ENCODE measurements at places on chromosomes 5 and 9.
A peak's percentile ranks its signal among the peaks of the same experiment; 100 is the strongest.

- DNase-seq: no peak
Measured at GRCh38 chr5:107373549-107374263, 297.0 kb downstream of the EFNA5 start.

DNA sequence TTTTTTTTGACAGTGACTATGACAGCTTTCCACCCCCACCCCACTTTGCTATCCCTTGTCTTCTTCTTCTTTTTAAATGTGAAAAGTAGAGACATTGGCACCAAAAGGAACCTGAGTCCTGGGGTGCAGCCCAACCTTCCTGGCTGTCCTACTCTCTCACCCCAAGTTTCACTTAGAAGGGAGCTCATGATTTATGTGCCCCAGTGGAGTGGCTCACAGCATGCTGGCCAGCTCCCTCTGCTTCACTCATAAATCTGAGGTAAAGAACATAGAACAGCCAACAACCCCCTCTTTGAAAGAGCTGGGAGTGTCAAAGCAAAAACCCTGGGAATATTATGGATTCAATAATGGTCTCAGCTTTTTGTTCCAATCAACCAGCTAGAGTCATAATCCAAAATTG, 196.3 kb upstream of the DAPK1 start:
- DNase-seq: no peak

DNA sequence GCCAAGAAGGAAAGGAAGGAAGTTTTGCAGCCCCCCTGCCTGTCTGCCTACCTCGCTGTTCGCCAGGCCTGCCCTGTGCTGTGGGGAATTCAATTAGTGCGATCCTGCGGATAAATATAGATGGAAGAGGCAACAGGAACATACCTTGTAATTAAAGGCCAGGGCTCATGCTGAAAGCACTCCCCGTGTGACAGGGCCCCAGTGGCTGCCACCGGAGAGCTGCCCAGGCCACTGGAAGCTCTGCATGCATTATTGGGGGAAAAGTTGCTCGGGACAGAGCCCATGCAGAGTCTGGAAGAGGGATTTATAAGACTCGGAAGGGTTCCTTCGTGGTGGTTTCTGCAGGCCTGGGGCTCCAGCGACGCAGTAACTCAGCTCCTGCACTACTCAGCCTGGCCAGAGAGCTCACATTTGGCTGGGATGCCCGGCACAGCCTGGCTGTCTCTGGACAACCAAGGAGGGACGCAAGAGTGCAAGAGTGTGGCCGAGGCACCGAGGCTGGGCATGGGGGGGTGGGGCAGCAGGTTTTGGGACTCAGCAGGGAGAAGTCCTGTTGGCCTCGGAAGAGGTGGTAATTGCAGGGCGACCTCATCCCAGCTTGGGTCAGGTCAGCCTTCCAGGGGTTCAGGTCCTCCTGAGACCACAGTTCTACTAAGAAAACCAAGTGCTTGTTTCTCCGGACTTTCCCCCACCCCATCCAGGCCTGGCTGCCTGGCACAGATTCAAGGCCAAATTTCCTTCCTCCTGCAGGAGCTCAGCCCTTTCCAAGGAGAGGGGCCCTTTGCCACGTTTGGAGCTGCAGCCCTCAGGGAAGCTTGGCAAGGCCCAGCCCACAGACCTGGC, 68.1 kb upstream of the GGTA1 start:
- peak; percentile 46 for DNase-seq

- no peak for DNase-seq
Measured at GRCh38 chr5:143313298-143313852, 90.1 kb downstream of the NR3C1 start.

DNA sequence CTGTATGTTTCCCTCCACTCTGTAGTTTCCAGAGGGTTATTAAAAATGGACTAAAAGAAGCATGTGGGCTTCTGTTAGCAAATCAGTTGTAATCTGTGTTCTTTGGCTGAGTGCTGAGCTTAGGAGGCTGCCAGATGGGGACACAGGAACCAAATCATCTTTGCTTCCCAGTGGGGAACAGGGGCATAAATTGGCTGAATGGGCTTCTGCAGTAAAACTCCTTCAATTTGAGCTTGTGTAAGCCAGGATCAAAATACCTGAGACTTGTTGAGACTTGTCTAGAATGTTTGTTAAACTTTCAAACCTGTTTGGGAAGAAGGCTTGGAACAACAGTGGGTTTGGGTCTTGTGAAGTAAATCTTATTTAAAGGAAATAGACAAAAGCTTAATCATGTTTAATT, 32.2 kb upstream of the TNFAIP8 start:
- no peak for DNase-seq

DNA sequence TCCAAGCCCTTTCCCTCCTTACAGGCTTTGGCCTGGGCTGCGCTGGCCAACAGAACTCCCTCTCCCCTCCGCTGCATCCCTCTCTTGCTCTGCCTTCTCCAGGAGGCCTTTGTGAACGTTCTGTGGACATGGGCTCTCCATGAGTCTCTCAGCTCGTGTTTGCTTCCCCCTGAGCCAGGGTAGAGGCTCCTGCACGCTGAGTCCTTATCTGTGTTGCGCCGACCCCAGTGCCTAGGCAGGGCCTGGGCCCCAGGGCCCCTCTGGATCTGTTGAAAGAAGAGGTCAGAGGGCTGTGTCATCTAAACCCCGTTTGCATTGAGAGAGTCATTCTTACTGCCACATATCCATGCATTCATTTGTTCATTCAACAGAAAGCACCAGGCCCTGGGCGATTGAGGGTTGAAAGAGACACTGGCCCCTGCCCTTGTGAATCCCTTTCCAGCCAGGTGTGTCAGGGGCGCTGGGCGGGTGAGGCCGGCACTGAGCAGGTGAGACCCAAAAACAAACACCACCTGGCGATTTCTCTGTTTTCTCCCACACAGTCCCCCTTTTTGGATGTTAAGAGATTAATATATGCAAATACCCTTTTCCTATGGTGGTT, 111.2 kb upstream of the IER5L start:
- DNase-seq: no peak

- peak; percentile 50 for DNase-seq
Measured at GRCh38 chr5:44952376-44952775, 143.6 kb downstream of the MRPS30 start.

- no peak for DNase-seq
Measured at GRCh38 chr9:6590334-6590733, 55.2 kb downstream of the GLDC start.

GRCh38 chr9:136544964-136545691, 720 bp downstream of the NOTCH1 start:
- no peak for DNase-seq

- DNase-seq: no peak
Measured at GRCh38 chr9:1053282-1053621, 3.1 kb downstream of the DMRT2 start.

- no peak for DNase-seq
Measured at GRCh38 chr9:72906810-72907209, 46.0 kb downstream of the ALDH1A1 start.

DNA sequence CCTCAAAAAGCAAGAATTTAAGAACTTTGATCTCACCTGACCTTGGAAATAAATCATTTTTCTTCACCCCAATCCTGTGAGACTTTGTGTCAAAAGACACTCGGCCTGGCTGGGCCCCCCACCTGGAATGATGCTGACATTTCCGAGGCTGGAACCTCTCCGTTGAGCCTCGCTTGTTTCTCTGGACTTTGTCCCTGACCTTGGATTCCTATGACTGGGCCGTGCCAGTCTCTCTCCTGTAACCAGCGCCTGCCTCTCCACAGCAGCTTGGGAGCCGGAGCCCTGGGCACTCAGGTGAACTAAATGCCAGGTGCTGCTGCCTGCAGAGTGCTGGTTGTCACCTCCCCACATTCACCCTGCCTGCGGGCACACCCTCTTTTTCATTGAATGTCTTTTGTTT, 62.7 kb downstream of the RETREG1 start:
- no peak for DNase-seq

DNA sequence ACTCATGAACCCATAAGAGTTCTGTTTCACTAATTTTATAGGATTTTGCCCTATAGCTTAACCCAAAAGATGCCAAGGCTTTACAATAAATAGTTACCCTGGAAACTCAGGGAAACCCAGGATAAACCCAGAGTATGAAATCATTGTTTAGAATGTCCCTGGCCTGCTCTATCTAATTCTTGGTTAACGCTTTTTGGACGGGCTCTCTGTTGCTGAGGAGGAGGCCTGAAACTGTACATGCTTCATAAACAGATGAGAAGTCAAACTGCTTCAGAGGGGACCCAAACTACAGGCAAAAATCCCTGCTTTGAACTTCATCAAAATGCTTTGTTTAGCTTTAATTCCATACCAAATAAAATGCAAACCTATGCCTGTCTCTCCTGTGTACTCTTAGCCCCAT, 291.9 kb downstream of the SH3GL2 start:
- DNase-seq: no peak

DNA sequence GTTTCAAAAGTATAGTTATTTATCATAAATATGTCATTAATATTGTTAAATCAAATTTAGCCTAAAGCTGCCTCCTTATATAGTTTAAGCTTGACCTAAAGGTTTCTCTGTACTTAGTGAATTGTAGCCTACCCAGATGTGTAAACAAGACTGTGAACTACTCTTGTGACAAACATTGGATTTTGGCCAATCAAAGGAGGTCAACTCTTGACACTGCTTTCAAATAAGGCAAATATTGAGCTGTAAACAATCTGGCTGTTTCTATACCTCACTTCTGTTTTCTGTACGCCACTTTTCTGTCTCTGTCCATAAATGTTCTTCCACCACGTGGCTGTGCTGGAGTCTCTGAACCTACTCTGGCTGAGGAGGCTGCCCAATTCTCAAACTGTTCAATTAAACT, 51.2 kb downstream of the FXN start:
- DNase-seq: no peak

GRCh38 chr9:133505186-133505830, 19.5 kb downstream of the MYMK start:
- DNase-seq: no peak

DNA sequence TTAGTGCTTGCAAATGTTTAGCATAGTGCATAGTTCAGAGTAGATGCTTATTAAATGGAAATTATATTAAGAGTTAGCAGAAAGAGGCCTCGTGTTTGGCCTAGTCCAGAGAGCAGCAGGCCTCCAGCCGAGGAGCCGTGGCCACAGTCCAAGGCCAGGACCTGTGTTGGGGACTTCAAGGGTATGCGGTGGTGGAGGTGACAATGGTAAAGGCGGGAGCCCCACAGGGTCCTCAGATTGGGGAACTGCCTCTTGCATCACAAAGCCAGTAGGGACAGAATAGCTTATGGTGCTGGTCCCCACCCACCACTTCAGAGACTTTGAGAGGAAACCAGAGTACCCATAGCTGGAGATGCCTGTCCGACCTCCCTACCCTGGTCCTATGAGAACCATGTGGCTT, 554.6 kb upstream of the RIOK2 start:
- no peak for DNase-seq

- no peak for DNase-seq
Measured at GRCh38 chr5:120919017-120919416, 454.9 kb downstream of the PRR16 start.

DNA sequence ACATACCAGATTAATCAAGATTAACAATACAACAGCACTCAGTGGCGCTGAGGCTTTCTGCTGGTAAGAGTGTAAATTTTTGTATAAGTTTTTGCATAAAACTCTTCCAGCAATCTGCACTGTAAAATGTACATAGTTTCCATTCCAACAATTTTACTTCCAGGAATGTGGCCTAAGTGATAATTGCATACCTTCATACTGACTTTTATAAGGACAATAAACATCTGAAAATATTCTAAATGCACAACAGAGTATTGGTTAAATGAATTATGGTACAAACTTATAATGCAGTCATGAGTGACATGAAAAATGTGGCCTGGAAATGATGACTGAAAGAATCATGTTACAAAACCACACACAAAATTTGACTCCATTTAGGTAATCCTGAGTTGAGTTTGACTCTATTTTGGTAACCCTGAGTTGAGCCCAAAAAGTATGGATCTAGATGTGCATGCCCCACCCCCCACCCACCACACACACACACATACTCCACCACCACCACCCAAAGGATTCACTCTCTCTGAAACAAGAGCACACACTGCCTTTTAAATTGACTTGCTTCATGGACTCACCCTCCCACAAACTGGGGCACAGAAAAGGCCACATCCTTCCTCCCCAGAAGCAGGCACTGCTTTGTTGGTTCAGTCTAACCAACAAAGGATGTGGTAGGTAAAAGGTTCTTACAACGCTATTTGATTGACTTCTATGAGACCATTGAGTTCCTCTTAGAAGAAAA, 137.6 kb downstream of the SUSD1 start:
- no peak for DNase-seq

- no peak for DNase-seq
Measured at GRCh38 chr5:53590759-53591158, 30.3 kb downstream of the NDUFS4 start.

GRCh38 chr5:76737846-76738245, 21.9 kb downstream of the F2R start:
- DNase-seq: no peak

DNA sequence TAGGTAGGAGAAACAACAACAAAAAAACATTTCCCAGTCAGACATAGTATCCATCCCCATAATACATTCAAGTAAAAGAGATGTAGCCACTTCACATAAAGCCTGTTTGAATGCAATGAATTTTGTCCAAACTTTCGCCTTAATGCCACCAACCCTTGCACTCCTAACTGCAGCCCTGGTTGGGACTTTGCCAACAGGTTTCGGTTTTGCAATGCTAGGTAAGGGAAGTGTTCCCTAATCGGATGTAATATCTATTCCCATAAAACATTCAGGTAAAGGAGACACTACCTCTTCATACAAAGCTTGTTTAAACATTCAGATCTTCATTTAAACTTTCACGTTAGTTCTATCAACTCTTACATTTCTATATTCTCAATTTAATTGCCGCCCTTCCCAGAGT, 336.1 kb downstream of the DRD1 start:
- DNase-seq: no peak

DNA sequence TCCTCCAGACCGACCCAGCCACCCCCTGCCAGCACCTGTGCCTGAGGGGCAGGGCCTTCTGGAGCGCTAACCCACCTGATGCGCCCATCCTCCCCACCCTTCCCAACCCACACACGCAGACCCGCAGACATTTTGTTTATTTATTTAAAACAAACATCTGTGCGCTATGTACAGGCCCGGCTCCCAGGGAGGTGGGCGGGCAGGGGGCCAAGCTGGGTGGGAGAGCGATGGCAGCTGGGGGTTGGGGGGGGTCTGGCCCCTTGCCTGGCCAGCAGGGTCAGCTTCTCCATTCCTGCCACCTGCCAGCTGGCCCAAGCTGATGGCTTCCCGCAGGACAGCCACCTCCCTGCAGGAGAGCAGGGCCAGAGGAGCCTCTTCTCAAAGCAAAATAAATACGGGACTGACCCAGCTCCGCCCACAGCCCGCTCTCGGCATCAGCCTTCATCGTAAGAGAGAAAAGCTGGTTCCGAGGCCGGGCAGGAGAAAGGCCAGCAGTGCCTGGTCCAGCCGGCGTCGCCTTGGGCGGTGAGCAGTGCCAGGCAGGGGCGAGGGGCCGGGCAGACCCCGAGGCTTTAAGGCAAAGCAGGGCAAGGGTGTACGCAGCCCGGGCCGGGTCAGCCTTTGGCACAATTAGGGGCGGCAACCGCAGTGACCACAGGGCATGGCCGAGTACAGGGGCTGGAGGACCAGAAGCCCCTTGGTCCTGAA, 10.9 kb upstream of the CLIC3 start:
- DNase-seq: no peak

Data from kidney capillary endothelial cell (primary cell).